Activated naive CD4-positive, alpha-beta T cell (primary cell): ENCODE measurements at places on chromosomes 2 and 18.
A peak's percentile ranks its signal among the peaks of the same experiment; 100 is the strongest.

DNA sequence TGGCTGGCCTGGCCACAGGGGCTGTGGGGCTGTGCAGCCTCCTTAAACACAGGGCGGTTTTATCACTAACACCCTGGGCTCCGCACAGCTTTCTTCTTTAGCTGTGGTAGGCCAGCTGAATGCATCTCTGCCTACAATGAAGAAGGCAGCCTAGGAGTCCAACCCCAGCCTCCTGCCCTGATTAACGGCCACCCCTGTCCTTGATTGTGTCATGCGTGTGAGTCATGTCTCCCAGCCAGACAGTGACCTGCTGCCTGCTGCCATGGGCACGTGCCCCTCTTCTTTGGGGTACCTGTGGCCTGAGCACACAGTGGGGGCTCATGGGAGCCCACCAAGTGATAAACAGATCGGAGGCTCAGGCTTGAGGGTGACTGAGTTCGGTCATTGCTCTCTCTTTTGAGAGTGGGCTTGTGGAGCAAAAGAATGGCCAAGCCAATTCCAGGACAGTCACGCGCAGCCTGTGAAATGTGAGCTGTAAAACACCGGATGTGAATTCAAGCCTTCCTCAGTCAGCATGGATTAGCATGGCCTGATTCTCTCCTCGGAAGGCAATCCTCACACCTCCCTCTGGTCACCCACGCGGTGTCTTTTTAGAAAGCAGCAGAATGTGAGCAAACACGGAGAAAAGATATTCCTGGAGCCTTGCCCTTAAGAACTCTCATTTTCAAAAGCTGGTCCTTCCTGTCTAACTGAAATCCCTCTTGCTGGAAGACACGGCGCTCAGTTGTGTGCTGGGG lies 144.1 kb downstream of the CELF4 start:
- DNase-seq, result no peak

- DNase-seq, result peak; percentile 10
Observed at GRCh38 chr2:231604101-231604684, 11.5 kb downstream of the TEX44 start.

- no peak for DNase-seq
Observed at GRCh38 chr2:50492477-50492851, 539.5 kb downstream of the NRXN1 start.

- no peak for DNase-seq
Observed at GRCh38 chr2:171668183-171668582, 19.1 kb upstream of the DYNC1I2 start.

- DNase-seq, result no peak
Observed at GRCh38 chr2:47034973-47035609, 119.5 kb upstream of the MCFD2 start.

DNA sequence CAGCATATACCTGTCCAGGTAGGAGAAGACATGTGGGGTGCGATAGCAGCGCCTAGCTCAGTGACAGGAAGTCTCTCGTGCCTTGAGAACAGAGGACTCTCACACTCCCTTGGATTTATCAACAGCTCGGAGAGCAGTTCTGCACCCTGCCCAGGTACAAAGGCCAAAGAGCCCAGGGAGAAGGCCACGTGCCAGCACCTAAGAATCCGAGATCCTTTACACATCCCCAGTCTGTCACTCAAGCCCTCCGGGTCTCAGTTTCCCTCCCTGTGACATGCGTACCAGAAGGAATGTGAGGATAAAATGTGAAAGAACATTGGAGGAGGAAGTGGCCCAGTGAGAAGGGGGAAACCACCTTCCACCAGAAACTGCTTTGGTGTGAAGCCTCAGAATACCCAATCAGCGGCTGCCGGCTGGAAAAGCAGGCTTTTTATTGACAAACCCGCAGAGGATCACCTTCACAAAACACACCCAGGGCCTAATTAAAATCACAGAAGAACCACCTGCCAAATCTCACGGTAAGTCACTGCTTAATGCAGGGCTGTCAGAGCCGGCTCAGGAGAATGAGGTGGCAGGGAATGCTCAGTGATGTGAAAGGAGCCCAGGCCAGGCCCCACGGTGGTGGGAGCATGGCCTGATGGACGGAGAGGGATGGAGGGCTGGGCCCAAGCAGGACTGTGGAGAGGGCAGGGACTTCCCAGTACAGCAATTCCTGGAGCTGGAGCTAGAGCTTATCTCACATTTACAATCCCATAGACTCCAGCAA lies 66.3 kb downstream of the MYO5B start:
- DNase-seq, result no peak

GRCh38 chr2:219537657-219538488 lies 5.7 kb downstream of the CHPF start:
- DNase-seq, result no peak

- DNase-seq, result no peak
Observed at GRCh38 chr2:43612944-43613343, 17.1 kb upstream of the THADA start.

- no peak for DNase-seq
Observed at GRCh38 chr2:17162713-17163112, 355.5 kb downstream of the RAD51AP2 start.

GRCh38 chr18:75377926-75378325 lies 49.6 kb downstream of the SMIM21 start:
- no peak for DNase-seq

DNA sequence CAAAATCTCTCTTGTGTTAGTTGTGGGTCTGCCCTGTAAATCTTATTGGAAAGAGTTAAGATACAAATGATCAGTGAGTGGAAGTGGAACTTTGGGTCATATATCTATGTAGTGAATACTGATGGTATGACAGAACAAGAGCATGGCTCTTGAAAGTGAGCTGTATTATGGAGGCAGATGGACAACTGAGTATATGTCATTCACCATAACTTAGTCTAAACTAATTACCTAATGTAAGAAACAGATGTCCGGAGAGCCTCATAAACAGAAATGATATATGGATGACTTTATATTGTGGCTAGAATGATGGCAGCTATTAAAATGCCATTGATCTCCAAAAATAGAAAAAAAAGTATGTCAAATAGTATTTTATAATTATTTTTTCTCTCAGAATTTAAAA lies 72.4 kb downstream of the FASTKD2 start:
- no peak for DNase-seq
